ENCODE measurements at places on chromosomes 3 and 15.

DNA sequence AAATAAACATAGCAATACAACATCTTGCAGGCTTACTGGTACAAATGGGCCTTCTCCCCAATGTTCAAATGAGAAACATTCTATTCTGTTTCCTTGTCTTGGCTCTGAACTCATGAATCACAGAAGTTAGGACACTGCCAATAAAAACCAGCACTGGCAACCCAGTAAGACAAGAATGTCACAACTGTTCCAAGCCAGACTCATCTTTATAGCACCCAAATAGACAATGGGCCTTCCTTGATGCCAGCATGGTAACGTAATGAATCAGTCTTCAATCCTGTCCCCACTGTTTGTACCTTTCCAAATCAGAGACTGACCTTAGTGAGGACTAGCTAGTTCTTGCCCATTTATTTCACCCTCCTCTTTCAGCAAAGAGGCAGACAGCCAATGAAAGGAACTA lies 14.1 kb upstream of the RPS17 start:
- DNase-seq = no peak

DNA sequence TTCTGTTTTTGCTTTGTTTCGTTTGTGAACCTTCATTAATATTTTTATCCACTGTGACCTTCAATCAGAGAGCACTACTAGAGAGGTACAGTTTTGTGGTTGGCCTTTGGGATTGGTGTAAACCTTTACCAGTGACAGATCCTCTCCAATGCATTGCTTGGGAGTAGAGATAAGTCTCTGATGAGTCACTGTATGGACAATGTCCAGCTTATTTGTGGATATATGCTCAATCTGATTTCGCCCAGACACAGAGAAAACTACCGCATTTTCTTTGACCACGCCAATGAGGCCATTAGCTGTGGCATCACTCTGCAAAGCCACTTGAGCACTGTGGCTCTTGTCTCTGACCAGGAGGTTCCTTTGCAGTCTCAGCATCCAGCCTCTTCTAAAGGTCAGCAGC lies 964.7 kb downstream of the TUSC7 start:
- DNase-seq = no peak

- DNase-seq = no peak
These were observed 221.0 kb upstream of the EOMES start for GRCh38 chr3:27943106-27943505.

GRCh38 chr15:92326236-92326635 lies 67.4 kb upstream of the ST8SIA2 start:
- no peak for DNase-seq

- DNase-seq = no peak
These were observed 87.6 kb upstream of the MYZAP start for GRCh38 chr15:57503911-57504598.

DNA sequence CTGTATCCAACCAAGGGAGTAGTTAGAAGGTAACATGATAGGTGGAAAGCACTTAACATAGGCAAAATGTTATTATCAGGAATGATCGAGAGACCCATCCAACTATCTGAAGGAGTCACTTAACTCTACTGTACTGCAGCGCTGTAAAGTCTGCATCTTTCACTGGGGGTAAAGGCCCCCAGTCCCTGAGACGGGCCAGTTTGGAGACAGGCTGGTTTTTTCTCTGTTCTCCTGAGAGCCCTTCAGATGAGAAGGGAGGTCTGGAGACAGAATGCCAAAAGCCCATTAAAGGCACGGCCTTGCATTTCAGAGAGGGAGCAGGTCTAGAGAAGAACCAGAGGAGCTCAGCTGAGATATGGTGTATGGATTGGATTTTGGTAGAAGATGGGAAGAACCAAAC lies 71.3 kb upstream of the CGNL1 start:
- DNase-seq = no peak

DNA sequence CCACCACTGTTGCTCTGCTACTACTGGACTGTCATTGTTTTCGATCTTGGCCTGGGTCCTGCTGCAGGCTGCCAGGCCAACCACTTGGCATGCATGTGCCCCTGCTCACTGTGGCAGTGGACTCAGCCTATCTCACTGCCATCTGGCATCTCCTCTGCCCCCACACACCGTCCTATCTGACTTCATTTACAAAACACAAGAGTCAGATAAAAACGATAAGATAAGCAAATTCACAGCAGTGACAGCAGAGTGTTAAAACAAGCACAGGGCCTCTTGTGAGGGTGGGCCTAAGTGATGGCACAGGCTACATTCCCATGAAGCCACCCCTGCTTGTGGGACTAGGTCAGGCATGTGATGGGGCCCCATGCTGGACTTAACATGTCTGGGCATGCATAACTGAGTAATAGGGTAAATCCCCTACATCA lies 68.1 kb downstream of the CRYGS start:
- DNase-seq = peak; percentile 7

GRCh38 chr3:159260049-159260662 lies 458.3 kb downstream of the MFSD1 start:
- peak; percentile 36 for DNase-seq

GRCh38 chr3:124053871-124054270 lies 61.9 kb upstream of the ROPN1 start:
- no peak for DNase-seq

GRCh38 chr15:62593681-62594399 lies 428.8 kb upstream of the C2CD4B start:
- DNase-seq = peak; percentile 39

DNA sequence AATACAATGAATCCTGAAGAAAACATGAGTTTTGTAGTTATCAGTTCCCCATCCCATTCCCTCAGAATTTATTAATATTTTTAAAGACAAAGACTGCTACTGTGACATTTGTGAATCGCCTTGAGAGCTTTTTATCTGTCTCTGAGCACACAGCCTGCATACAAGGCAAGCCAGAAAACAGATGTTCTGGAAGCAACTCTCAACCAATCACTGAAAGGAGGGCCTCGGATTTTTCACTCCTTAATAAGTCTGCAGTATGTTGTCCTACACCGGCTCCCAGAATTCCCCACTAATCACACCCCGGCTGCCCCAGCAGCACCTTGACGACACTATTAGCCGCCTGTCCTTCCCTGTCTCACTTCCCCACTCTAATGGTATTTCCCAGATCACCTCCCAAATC lies 138.5 kb downstream of the ZNF621 start:
- DNase-seq = no peak

DNA sequence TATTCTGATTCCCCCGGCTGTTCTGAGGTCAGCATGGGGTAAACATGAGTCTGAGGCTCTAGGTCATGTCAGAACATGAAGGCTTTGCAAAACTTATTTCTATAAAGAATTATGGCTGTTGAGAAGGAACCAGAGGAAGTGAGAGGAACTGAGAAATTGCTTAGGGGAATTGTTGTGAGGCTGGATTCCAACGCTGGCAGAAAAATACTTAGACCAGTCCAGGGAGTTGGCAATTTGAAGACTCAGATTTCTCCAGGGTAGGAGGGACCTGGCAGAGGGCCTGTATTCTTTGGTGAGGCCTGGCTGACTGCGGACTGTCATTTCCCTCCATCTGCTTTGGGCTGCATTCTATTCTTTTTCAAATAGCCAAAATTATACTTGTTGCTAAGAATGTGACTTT lies 155.5 kb downstream of the PLD1 start:
- DNase-seq = no peak

DNA sequence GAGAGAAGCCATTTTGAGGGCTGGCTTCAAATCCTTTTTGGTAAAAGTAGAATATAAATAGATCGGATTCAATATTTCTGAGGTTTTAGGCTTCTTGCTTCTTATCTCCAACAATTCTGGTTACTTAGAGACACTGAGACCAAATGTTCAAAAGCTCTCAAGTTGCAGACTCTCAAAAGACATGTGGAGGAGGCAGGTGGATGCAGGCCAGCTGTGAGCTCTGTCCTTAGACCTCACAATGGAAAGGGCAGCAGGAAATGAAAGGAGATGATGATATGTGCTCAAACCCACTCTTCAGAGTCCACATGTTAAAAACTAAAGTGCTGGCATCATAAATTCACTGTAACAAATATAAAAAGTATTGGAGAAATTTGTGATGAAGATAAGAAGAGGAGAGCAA lies 424.9 kb upstream of the ALCAM start:
- no peak for DNase-seq

DNA sequence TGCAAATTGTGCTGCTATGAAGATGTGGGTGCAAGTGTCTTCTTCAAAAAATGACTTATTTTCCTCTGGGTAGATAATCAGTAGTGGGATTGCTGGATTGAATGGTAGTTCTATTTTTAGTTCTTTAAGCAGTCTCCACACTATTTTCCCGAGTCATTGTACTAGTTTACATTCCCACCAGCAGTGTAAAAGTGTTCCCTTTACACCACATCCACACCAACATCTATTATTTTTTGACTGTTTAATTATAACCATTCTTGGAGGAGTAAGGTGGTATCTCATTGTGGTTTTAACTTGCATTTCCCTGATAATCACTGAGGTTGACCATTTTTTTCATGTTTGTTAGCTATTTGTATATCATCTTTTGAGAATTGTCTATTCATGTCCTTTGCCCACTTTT lies 19.7 kb upstream of the PSMD6 start:
- no peak for DNase-seq

- no peak for DNase-seq
These were observed 75.2 kb downstream of the BOC start for GRCh38 chr3:113286524-113286923.

- no peak for DNase-seq
These were observed 1191.0 kb upstream of the ALCAM start for GRCh38 chr3:104175696-104176095.

DNA sequence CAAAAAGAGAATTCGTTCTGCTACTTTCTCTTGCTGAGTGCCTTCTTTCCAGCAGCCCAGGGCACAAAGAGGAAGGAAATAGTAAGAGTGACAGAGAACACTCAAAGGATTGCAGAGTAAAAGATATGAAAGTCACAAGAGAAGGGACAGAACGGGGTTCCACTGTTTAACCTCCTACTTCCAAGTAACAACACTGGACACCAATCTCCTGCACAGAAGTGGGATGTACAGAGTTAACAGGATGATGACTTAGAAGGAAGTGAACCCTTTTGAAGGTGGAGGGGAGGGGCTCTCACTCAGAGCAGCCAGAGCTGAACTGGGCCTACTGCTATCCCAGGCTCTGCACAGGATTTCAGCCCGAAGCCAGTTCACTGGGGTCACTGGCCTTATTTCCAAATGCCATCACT lies 130.1 kb upstream of the PRICKLE2 start:
- no peak for DNase-seq

- DNase-seq = no peak
These were observed 170.2 kb downstream of the KCNMB2 start for GRCh38 chr3:178706411-178706810.

GRCh38 chr3:168436245-168436724 lies 340.6 kb upstream of the GOLIM4 start:
- DNase-seq = no peak

GRCh38 chr15:39719109-39719508 lies 63.5 kb downstream of the FSIP1 start:
- no peak for DNase-seq

DNA sequence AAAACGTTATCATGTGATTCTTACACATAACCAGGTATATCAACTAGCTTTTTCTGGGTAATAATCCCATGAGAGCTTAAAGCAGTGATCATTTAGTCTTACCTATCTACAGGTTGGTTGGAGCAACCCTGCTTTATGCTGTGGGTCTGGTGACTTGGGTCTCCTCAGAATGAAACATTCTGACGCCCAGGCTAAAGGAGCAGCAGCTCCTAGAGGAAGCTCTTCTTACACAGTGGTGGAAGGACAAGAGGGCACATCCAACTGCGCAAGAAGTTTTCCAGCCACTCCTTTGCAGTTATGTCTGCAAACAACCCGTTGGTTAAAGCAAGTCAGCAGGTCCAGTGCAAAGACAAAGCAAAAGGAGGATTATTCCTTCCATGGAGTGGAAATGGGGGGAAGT lies 377.5 kb downstream of the EDEM1 start:
- DNase-seq = no peak

GRCh38 chr3:182920515-182921084 lies 59.7 kb downstream of the DCUN1D1 start:
- DNase-seq = no peak

DNA sequence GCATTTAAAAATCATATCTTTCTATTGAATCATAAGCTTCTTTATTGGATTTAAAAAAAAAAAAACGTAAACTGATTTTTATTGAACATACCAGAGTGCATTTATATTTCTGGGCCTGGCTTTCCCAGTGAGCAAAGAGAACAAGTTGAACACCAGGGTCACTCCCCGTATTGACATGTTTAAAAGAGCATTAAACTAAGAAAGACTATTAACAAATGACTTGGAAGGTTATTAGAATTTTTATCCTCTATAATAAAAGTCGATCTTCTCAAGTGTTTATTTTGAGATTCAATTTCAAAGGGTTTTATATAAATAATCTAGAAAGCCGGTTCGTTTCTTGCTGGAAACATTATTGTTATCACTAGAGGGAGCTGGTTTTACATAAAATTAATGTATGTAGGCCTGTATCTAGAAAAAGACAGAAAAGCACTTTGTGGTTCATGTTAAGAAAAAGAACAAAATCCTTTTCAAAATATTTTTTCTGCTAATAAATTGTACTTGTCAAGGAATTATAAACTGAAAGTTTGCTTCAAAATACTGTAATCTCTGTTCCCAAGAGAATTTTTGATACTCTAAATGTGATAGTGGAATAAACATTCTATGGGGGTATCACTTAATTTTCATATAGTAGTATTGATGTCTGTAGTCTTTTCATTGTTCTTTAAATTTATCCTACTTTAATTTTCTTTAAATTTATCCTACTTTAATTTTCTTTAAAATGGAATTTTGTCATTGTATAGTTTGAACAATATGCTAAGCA lies 321.8 kb upstream of the MME start:
- DNase-seq = no peak

GRCh38 chr3:56190771-56191305 lies 277.4 kb downstream of the ERC2 start:
- no peak for DNase-seq

DNA sequence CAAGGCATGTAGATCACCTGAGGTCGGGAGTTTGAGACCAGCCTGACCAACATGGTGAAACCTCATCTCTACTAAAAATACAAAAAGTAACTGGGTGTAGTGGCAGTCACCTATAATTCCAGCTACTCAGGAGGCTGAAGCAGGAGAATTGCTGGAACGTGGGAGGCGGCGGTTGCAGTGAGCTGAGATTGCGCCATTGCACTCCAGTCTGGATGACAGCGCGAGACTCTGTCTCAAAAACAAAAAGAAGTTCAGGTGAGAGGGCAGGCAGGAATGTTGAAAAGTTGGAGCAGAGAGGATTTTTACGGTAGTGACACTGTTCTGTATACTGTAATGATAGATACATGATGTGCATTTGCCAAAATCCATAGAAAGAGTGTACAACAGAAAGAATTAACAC lies 31.7 kb downstream of the GXYLT2 start:
- DNase-seq = no peak
